ENCODE measurements at places on chromosomes 12 and 14. TPM values are rescaled to one million over a fixed set of nuclear protein-coding genes. Genes with fewer than 3 reads are reported as not detected.

- peak; percentile 81 for DNase-seq
Measured at GRCh38 chr14:104800771-104801519, at the start of gene ZBTB42. Gene ZBTB42, plus strand, starts transcription at chr14:104801101. Its CDS starts 97 bp downstream, at chr14:104801198.

GRCh38 chr12:95411466-95411865 lies 62.5 kb upstream of the METAP2 start:
- DNase-seq: no peak

GRCh38 chr12:47797441-47797840 lies 22.3 kb downstream of the HDAC7 start:
- DNase-seq: no peak

RTN1 gene
- total RNA-seq: 5.1 TPM

C1QL4 gene
- 1.0 TPM for total RNA-seq

SLC41A2 gene
- 27.6 TPM for total RNA-seq

NAB2 gene
- total RNA-seq: 28.0 TPM

GRCh38 chr12:68293347-68293746 lies 38.8 kb downstream of the MDM1 start:
- no peak for DNase-seq

DNA sequence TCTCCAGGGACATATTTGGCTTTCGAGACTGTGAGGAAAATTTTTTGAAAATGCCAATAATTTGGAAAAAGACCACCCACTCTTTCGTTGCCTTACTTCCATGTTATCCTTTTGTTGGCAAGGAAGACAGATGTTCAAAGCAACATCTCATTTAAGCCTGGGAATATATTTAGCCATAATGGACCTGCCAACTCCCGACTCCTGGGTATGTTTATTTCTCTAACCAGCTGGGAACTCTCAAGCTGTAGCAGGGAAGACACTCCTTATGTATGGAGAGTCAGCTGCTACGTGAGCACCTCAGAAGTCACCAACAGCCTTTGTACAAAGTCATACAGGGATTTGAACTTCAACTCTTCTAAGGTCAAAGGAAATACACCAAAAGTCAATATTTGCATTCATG lies 96.5 kb upstream of the DAAM1 start:
- no peak for DNase-seq

DNA sequence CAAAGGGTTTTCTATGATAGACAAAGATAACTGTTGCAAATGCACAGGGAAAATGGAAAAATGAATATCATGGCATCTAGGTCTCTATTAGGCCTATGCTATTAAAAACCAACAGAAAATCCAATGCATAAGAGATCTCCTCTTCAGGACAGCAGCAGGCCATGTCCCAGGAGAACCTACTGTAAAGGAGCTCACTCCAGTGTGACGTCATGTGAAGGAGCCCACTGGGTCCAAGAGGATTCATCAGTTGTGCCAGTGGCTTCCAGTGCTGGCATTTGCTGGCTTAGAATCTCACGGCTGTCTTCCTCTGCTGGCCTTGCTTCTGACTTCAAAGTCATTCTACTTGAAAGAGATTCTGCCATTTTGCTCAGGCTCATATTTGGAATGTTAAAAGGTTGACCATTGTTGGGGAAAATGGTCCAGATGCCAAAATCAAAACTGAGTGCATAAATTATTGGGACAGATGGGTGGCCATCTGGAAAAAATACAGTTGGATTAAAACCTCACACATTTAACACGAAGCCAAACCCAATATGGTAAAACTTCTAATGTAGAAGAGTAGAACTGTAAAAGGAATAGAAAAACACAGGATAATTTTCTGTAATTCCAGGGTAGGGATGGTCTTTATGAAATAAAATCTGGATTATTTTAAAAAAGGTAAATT lies 75.4 kb upstream of the ARID2 start:
- DNase-seq: no peak

HSPA2 gene
- total RNA-seq: 41.9 TPM

GRCh38 chr12:64500394-64500793 lies 48.5 kb downstream of the TBK1 start:
- DNase-seq: no peak

BMAL2 gene
- total RNA-seq: 12.8 TPM

- DNase-seq: no peak
Measured at GRCh38 chr12:53594897-53595615, 31.1 kb downstream of the ATF7 start.

GRCh38 chr12:120007272-120007671 lies 18.2 kb downstream of the BICDL1 start:
- DNase-seq: no peak

TSPAN19 gene
- total RNA-seq: 0.66 TPM

PLD4 gene
- total RNA-seq: 3.2 TPM

RIPK3 gene
- total RNA-seq: 19.5 TPM

DNA sequence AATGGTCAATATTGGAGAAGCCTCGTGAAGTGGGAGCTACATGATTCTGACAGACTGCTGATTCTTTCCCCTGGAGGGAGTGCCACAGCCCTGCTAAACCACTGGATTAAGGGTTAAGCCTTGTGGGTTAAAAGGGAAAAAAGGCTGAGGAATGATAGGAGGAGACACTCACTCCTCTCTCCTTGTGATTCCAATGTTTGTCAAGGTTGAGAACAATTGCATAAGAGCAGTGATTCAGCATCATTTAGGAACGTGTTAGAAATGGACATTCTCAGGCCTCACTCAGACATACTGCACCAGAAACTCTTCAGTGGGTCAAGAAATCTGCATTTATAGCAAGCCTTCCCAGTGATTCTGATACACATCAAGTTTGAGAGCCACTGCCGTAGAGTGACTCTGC lies 87.8 kb upstream of the GZMB start:
- no peak for DNase-seq

Measured in kidney (tissue), 22 donors.